Upper lobe of left lung (tissue), 6 donors: ENCODE measurements at places on chromosomes 3 and 15. TPM values are rescaled to one million over a fixed set of nuclear protein-coding genes. Genes with fewer than 3 reads are reported as not detected.

DNA sequence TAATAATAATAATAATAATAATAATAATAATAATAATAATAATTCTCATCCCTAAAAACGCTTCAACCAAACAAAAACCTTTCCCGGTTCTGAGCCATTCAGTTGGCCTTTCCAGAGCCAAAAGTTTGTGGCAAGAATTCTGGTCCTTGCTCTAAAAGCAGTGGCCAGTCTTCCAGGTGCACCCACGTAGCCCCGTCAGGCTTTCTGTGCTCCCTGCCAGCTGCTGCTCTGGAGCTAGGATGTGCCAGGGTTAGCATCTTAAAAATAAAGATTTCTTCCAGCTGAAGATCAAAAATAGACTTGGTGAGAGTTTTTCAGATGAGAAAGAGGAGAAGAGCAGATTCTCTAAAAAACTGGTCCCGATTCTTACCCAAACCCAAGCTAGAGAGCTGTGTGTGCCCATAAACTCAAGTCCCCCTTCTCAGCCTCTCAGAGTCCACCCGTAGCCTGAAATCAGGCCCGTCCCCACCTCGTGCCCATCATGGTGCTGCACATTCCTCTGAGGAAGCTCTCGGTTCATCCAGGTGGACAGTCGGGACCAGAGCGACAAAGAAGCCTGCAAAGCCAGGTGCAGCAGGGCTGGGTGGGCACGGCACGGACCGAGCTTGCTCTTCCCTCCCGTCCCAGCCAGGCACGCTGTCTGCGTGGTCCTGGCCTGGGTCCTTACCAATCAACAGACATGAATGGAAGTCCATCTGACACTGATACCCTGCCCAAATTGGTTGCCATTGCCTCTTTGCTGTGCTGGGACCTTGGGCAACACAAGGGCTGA lies 155.6 kb downstream of the LRRC28 start:
- peak; percentile 68 for DNase-seq

- no peak for DNase-seq
Measured at GRCh38 chr3:157452097-157452496, 15.4 kb downstream of the PTX3 start.

DNA sequence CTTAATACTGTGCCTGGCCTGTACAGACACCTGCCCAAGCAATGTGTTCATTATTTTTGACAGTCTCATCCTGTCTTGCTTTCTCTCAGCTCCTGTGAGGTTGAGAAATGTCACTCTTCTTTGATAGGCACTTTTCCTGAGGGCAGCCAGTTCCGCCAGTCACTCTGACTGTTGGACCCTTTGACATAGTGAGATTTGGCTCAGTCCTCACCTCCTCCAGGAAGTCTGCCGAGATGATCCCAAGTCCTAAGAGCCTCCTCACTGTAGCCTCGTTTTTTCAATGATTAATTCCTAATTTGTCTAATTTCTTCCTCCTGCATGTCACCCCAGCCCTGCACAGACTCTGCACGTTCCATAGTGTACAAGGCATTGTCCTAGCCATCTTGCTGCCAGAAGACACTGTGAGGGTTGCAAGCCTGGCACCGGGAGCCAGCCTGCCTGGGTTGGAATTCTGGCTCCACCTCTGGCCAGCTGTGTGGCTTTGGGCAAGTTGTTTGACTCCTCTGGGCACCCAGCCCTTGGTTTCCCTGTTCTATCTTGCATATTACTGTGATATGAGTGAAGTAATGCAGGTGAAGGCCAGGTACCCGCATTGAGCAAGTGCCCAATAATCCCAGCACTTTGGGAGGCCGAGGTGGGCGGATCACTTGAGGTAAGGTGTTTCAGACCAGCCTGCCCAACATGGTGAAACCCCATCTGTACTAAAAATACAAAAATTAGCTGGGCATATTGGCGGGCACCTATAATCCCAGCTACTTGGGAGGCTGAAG lies 24.3 kb downstream of the RPLP1 start:
- DNase-seq, result no peak

UBA7 gene
- total RNA-seq, result 58.8 TPM

- no peak for DNase-seq
Measured at GRCh38 chr15:98914626-98915025, 93.0 kb downstream of the PGPEP1L start.

VGLL3 gene
- total RNA-seq, result 11.5 TPM

DNA sequence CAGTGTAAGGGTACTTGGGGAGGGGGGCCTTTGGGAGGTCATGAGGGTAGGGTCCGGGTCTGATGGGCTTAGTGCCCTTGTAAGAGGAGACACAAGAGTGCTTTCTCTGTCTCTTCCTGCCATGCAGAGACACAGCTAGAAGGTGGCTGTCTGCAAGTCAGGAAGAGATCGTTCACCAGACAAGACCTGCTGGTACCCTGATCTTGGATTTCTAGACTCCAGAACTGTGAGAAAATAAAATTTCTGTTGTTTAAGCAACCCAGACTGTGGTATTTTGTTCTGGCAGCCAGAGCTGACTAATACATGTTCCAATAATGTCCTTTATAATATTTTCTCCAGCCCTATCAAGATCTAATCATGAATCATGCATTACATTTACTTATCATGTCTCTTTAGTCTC lies 130.0 kb upstream of the VEPH1 start:
- DNase-seq, result no peak

- DNase-seq, result no peak
Measured at GRCh38 chr3:71070497-71071463, 512.7 kb downstream of the FOXP1 start.

MKRN2OS gene
- total RNA-seq, result 1.8 TPM
